ENCODE measurements at places on chromosomes 1 and 21. TPM values are rescaled to one million over a fixed set of nuclear protein-coding genes. Genes with fewer than 3 reads are reported as not detected.

RORC gene
- total RNA-seq = 1.5 TPM

PCBP3 gene
- 0.31 TPM for total RNA-seq

UBE2U gene
- not detected for total RNA-seq

FMO2 gene
- not detected for total RNA-seq

APCS gene
- total RNA-seq = not detected

- DNase-seq = no peak
Measured at GRCh38 chr1:11472741-11473140, 6.2 kb upstream of the DISP3 start.

DNA sequence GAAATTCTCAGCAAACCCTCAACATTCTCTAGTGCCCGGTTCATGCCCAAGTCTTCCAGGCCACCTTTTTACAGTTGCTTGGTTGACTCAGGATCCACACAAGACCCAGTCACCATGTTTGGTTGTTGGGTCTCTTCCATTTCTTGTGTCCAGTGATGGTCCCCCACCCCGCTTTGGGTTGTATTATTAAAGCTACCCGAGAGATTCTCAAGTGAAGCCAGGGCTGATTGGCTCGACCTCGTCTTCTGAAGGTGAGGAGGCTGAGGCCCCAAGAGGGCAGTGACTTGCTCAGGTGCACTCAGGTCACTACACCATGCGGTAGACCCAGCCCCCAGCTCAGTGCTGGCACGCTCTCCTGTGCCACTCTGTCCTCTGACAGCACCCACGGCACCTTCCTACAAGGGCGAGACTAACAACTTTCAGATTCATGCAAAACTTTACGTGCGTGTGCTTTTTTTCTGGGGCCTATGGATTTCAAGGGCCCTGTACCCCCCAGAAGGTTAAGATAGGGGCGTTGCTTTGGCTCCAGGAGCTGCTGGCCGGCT is 50.3 kb downstream of the CAPN9 start:
- DNase-seq = no peak

GRCh38 chr1:24343412-24344089 is 24.4 kb downstream of the GRHL3 start:
- no peak for DNase-seq

- DNase-seq = no peak
Measured at GRCh38 chr1:232880354-232880753, 70.1 kb upstream of the NTPCR start.

GRCh38 chr1:71292203-71292602 is 211.4 kb upstream of the ZRANB2 start:
- no peak for DNase-seq

GRCh38 chr1:41862384-41863221 is 56.1 kb downstream of the HIVEP3 start:
- no peak for DNase-seq

GRCh38 chr1:187267827-187268226 is 439.1 kb downstream of the PLA2G4A start:
- no peak for DNase-seq

GRCh38 chr1:1628754-1629429 is 3.1 kb upstream of the MMP23B start:
- peak; percentile 41 for DNase-seq

- no peak for DNase-seq
Measured at GRCh38 chr1:240031009-240031408, 60.7 kb upstream of the FMN2 start.

GRCh38 chr1:165887877-165888551 is 60.6 kb downstream of the UCK2 start:
- DNase-seq = no peak

- no peak for DNase-seq
Measured at GRCh38 chr1:161226320-161226711, 456 bp downstream of the TOMM40L start.

- DNase-seq = peak; percentile 44
Measured at GRCh38 chr1:50968821-50969610, 1.0 kb upstream of the CDKN2C start.

- DNase-seq = no peak
Measured at GRCh38 chr1:212554401-212554800, 54.2 kb upstream of the ATF3 start.

GRCh38 chr1:156929596-156930238 is 9.3 kb downstream of the LRRC71 start:
- no peak for DNase-seq

Measured in CD8-positive, alpha-beta memory T cell (primary cell).